ENCODE measurements at places on chromosomes 7 and 10. TPM values are rescaled to one million over a fixed set of nuclear protein-coding genes. Genes with fewer than 3 reads are reported as not detected.

FAM25A gene
- total RNA-seq: not detected

DNAJC12 gene
- total RNA-seq: 1.1 TPM

CPXM2 gene
- total RNA-seq: 64.0 TPM

C10orf71 gene
- total RNA-seq: not detected

ZNF853 gene
- total RNA-seq: 1.6 TPM

TPST1 gene
- 59.7 TPM for total RNA-seq

ADCY1 gene
- 0.72 TPM for total RNA-seq

TMEM196 gene
- total RNA-seq: not detected

EN2 gene
- total RNA-seq: not detected

TMUB1 gene
- 11.7 TPM for total RNA-seq

HMX3 gene
- not detected for total RNA-seq

ATG9B gene
- total RNA-seq: 0.98 TPM

LRRC17 gene
- 95.6 TPM for total RNA-seq

IQCE gene
- total RNA-seq: 210 TPM
